Muscle of leg (tissue), 16 donors: ENCODE measurements at places on chromosomes 4 and X. TPM values are rescaled to one million over a fixed set of nuclear protein-coding genes. Genes with fewer than 3 reads are reported as not detected.

DNA sequence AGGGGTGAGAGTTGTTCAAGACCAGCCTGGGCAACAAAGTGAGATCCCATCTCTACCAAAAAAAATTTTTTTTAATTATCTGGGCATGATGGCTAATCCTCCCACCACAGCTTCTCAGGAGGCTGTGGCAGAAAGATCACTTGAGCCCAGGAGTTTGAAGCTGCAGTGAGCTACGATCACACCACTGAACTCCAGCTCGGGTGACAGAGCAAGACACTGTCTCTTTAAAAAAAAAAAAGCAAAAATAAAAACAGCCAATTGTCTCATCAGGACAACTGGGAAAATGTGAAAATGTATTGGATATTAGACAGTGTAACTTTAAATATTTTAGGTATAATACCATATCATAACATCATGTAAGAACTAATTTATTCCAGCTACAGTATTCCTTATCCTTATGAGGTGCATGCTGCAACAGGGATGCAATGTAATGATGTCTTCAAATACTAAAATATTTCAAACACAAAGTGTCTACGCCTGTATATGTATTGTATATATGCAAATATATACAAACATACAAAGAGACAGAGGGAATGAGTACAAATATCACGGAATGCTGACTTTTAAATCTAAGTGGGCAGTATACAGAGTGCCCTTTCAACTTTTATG lies 17.2 kb downstream of the FAM13A start:
- DNase-seq: no peak

Gene LRIT3
- 0.09 TPM for total RNA-seq

DNA sequence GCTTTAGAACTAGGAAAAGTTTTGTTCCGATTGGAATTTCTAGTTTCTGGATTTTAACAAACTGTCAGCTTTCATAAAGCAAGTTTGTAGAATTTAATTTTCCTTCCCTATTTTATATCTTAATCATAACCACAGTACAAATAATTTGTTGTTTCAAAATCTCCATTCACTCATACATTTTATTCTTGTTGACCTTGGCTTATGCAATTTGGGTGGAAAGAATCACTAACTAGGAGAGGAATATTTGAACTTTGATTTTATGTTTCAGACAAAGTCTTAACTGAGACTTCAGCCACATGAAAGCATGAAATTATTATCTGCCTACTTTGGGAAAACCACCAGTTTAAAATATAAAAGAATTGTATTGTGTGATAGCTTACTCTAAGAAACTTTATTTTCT lies 427.9 kb downstream of the SPRY1 start:
- DNase-seq: peak; percentile 47

Gene MAGEE2
- total RNA-seq: 0.27 TPM

DNA sequence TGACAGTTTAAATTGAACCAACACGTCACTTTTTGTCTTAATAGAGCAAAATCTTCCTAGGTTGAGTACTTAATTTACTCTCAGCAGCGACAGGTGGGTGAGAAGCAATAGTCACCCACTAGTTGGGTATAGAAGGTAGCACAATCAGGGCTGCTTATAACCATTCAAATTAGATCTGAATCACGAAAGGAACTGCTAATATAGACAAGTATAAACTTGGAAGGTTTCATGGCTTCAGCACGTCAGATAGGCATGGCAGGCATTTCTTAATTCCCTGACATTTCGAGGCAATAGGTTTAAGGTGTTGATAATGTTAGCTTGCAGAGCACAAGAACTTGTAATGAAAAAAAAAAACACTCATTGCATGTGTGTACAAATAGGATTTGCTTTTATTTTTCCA lies 853.4 kb downstream of the PCDH7 start:
- no peak for DNase-seq

DNA sequence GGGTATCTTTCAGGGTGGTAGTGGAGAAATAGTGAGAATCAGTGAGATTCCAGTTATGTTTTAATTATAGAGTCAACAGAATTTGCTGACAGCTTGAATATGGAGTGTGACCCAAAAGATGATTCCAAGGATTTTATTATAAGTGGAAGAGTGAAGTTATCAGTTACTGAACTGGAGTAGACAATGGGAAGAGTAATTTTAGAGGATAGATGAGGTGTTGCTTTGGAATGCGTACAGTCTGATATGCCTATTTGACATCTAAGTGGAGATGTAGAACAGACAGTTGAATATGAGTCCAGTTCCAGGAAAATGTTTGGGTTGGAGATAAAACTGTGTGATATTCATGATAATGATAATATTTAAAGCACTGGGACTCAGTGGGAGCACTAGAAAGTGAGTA lies 174.2 kb downstream of the MAPK10 start:
- DNase-seq: no peak

GRCh38 chrX:123909523-123909922 lies 49.7 kb downstream of the XIAP start:
- peak; percentile 65 for DNase-seq

DNA sequence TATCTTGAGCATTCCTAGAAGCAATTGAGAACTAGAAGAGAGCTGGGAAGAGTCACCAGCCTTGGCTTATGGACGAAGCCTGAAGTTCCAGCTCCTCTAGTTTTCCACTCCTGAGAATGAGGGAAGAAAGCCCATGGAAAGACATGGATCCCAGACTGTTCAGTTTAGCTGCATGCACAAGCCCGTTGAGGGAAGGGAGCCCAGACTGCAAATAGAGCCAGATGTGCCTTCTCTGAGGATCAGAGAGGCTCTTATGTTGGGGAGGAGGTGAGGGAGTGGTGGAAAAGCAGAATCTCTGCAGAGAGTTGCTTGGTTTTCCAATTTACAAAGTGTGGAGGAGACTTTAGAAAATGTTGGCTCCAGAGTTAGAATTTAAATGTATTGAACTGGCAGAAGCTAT lies 69.0 kb downstream of the ASB9 start:
- peak; percentile 72 for DNase-seq

Gene LAS1L
- total RNA-seq: 14.7 TPM

Gene SORBS2
- 17.7 TPM for total RNA-seq

Gene CT45A1
- 0.13 TPM for total RNA-seq

Gene TXK
- 0.35 TPM for total RNA-seq

DNA sequence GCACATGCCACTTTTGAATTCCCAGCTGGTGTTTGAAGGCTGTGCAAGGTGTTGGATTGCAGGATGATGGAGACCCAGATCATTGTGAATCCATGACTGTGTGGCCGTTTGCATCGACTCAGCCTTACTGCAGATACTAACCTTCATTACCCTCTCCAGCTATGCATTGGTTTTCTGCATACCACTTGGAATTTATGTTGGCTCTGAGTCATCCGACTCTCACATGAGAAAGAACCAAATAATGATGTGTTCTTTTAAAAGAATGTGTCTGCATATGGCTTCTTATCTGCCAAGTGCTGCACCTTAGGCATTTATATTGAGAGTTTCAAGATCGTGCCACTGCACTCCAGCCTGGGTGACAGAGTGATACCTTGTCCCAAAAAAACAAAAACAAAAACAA lies 106.7 kb upstream of the PRKX start:
- no peak for DNase-seq

GRCh38 chr4:102606846-102607450 lies 105.8 kb downstream of the NFKB1 start:
- no peak for DNase-seq

Gene SHROOM4
- 6.8 TPM for total RNA-seq

Gene NEXMIF
- total RNA-seq: 1.5 TPM

- DNase-seq: peak; percentile 7
Observed at GRCh38 chr4:89538886-89539285, 231.3 kb upstream of the GPRIN3 start.

DNA sequence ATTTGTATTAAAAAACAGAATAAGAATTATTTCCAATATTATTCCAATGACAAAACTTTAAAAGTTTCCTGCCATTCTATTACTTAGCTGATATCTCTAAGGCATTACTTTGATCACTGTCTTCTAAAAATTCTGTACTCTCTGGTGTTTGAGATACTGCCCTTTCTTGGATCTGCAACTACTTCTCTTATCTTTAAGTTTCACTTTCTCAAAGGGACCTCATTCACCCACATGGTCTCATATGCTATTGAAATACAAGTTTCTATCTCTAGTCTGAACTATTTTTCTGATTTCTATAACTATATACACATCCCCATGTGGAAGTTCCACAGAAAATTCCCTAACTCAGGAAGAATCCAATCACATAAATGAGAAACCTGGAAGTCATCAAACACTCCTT lies 22.2 kb downstream of the TMPRSS11E start:
- DNase-seq: no peak

Gene ZNF827
- 13.6 TPM for total RNA-seq

DNA sequence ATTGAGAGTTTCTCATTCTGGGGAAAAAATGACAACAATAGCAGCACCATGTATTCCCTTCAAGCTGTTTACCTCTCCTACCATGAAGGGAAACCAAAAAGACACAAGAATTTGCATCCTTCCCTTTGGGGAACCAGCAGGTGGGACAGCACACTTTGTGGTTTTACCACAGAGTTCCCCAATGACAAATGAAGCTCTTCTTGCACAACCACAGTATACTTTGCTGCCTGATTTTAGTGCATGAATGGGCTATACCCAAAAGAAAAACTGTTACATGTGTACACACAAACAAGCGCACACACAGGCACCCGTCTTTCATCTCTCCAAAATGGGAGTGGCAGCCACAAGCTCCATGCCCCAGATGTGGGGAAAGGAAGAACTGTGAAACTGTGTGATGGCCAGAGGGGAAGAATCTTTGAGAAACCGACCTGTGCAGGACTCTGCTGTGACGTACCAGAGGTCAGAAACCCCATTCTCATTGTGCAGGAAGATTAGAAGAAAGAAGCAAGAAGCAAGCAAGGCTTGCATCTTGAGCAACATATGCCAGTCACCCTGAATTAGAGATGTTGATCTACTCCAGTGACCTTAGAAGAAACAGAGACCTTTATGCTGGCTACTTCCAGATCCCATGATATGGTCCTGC lies 2.7 kb upstream of the MAML3 start:
- DNase-seq: no peak

DNA sequence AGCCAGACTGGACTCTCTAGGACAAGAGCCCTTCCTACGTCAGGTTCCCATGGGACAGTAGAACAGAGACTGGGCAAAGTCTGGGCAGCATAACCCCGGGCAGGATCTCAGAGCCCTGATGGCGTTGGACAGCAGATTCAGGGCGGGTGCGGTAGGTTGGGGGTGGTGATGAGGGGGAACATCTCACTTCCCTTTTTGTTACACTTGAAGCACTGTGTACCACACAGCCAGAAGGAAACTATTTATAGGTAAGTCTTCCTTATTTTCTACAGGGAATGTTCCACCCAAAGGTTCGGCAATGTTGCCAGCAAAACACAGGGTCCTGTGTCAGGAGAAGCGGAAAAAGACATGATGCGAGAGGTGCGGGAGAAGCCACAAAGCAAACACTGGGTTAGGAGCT lies 54.3 kb downstream of the TSC22D3 start:
- no peak for DNase-seq

DNA sequence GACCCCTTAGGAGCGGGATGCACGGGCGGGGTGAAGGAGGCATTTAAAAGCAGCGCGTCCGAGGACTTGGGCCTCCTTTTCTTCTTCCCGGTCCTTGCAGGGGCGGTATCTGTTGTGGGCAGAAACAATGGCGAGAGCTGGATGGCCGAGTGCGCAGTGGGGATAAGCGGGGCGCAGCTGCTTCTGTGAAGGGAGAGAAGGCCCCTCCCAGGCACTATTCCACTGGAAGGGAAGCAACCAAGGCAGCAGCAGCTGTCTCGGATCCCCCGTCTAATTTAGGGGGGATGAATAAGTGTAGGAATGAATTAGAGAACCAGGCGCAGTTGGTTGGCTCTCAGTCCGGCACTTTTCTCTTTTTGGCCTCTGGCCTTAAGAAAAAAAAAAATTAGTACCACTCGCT lies 995 bp downstream of the SMARCA5 start:
- peak; percentile 89 for DNase-seq

GRCh38 chr4:145414226-145414625 lies 67.4 kb upstream of the SMAD1 start:
- DNase-seq: peak; percentile 93

Gene CFI
- 7.8 TPM for total RNA-seq

Gene CT45A2
- not detected for total RNA-seq

DNA sequence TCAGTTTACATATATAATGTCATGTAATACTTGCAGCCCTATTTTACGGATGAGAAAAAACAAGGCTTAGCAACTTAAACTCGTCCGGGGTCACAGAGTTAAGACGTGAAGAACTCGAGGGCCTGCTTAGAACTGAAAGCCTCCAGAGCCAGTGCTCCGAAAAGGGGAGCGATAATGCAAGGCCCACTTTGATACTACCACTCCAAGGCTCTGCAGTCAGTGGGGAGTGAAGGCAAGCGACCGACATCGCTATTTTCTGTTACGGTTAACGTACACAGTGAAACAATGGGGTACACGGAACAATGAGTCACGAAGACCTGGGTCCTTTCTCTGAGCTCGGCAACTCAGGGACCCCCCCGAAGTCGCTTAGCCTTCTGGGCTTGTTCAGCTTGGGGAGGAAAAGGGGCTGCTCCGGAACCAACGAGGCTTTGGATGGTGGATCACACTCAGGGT lies 965 bp downstream of the PPA2 start:
- DNase-seq: no peak

DNA sequence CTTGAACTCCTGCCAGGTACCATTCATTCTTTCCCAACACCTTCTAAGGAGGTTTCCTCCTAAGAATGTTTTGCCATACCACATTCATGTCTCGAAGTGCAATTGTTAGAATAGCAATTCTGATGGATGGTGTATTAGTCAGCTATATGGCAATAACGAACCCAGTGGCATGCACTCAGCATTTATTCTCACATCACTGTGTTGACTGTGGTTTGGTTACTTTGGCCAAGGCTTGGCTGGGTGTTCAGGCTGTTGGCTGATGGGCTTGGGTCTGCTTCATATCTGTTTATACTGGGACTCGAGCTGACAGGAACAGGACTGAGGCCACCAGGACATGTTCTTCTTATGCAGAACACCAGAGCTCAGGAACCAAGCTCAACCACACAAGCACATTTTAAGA lies 31.7 kb downstream of the PSAPL1 start:
- no peak for DNase-seq

Gene MED12
- total RNA-seq: 22.5 TPM

Gene CFP
- total RNA-seq: 3.2 TPM

- no peak for DNase-seq
Observed at GRCh38 chr4:146269228-146269653, 54.9 kb downstream of the REELD1 start.

DNA sequence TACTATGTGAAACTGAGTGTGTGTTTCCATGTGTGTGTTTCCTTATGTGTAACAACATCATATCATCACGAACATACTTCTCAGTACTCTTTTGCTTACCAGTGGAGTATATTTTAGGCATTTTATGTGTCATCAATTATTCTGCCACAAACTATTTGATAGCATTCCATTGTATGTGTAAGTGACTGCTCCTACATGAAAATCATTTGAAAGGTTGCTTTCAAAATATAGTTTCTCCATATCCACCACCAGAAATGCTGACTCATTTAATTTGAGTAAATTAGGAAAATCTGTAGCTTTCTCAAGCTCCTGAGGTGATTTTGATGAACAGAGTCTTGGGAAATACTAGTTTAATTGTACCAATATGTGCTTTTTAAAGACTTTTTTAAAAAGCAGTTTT lies 376.2 kb downstream of the PCDH18 start:
- no peak for DNase-seq

Gene CC2D2A
- total RNA-seq: 20.8 TPM
